A549 treated with DMSO at 1 μM for 4 hours (cell line): ENCODE measurements at places on chromosomes 2 and 18. TPM values are rescaled to one million over a fixed set of nuclear protein-coding genes. Genes with fewer than 3 reads are reported as not detected.

ST8SIA5 gene
- 0.02 TPM in 1 of 5 replicates, not detected in the others for total RNA-seq

MERTK gene
- total RNA-seq = 1.7 to 2.7 TPM (median 2.1 TPM) in 5 replicates

RESP18 gene
- not detected in 5 replicates for total RNA-seq

PIEZO2 gene
- total RNA-seq = 0.73 to 1.0 TPM (median 0.74 TPM) in 5 replicates

TNFRSF11A gene
- 6.3 to 11.9 TPM (median 9.5 TPM) in 5 replicates for total RNA-seq

RAD51AP2 gene
- not detected in 5 replicates for total RNA-seq

SERPINB11 gene
- total RNA-seq = 0.07 to 0.08 TPM in 2 of 5 replicates, not detected in the others

DUSP2 gene
- 0.20 to 0.57 TPM (median 0.51 TPM) in 5 replicates for total RNA-seq

ASXL3 gene
- not detected in 5 replicates for total RNA-seq

ANKRD30BL gene
- total RNA-seq = not detected in 5 replicates

RAPGEF4 gene
- 0.16 to 0.35 TPM (median 0.21 TPM) in 5 replicates for total RNA-seq

EN1 gene
- 0.66 to 1.0 TPM (median 0.84 TPM) in 5 replicates for total RNA-seq

LYPD6 gene
- total RNA-seq = 0.06 to 0.12 TPM (median 0.07 TPM) in 5 replicates

ZNF892 gene
- total RNA-seq = 0.23 to 0.93 TPM (median 0.56 TPM) in 5 replicates

TTC31 gene
- 14.8 to 19.3 TPM (median 17.3 TPM) in 5 replicates for total RNA-seq

ERBB4 gene
- total RNA-seq = not detected in 5 replicates
